ENCODE measurements at places on chromosomes 5 and 9. TPM values are rescaled to one million over a fixed set of nuclear protein-coding genes. Genes with fewer than 3 reads are reported as not detected.
A peak's percentile ranks its signal among the peaks of the same experiment; 100 is the strongest.

DNA sequence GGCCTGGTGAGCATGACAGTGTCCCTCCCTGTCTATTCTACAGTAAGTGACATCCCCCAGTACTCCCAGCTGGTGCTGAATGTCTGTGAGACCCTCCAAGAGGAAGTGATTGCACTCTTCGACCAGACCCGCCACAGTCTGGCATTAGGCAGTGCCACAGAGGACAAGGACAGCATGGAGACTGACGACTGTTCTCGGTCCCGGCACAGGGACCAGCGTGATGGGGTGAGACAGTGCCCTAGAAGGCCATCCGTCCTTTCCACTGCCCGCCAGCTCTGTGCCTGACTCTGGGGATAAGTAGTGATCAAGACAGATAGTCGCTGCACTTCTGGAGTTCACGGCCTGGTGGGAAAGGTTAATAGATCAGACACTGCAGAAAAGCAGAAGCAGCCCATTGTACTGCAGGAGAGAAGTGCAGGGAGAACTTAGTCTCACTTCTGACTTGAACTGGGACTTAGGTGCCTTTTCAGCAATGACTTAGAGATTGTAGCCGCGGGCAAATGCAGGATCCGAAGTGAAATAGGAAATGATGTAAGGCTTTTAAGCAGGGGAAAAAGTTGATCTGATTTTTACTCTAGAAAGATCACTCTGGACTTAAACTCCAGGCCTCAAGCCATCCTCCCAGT, 28.4 kb downstream of the SH3GLB2 start:
- DNase-seq: no peak

DNA sequence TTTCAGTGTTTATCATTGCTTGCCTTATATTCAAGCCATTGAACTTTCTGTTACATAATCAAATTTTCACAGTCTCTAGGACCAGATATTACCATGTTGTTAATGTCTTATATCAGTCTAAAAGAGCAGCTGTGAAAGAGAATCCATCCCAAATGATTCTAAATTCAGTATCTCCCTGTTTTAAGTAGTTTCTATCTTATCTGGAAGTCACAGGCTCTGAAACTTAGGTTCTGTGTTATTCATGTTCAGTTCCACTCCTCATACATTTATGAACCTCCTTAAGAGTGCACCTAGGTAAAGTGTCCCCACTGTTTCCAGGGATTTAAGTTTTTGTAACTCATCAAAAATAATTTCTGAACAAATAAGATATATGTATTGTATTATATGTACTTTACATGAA, 9.7 kb downstream of the LYRM7 start:
- no peak for DNase-seq

DNA sequence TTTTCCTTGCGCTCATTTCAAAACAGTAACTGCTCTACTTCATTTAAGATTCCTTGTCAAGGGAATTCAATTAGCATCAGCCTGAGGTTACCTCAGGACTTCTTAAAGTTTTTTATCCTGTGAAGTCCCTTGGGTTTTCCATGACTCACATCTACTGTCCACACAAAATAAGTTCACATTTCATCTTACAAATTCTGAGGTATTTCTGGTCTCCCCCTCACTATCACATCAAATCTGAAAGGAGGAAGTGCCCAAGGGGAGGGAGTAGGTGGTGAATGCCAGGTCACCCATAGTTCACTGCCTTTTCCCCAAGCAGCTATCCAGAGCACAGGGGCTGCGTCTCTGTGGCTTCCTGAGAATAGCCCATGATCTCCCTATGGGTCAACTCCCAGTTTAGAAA, 227.1 kb upstream of the NREP start:
- no peak for DNase-seq

DNA sequence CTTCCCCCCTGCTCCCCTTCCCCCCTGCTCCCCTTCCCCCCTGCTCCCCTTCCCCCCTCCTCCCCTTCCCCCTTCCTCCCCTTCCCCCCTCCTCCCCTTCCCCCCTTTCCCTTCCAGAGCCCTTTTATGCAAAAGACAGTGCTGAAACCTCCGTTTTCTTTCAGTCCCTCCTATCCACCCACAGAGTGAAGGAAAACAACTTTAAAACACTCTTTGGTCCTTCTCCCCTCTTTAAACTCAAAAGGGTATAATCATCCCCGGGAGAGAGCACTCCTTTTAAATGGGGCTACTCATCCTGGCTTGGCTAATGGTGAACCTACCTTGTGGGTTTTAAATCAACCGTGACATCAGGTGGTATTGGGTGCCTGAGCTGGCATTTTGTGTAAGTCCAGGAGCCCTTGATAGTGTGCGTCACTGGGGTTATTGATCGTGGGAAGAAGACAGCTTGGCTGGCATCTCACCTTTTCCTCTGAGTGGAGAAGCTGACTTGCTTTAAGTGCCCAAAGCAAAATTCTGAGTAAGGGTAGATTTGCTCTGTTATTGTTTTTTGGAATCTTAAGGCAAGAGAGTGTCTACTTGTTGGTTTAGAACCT, 2.7 kb downstream of the LARP1 start:
- DNase-seq: no peak

DNA sequence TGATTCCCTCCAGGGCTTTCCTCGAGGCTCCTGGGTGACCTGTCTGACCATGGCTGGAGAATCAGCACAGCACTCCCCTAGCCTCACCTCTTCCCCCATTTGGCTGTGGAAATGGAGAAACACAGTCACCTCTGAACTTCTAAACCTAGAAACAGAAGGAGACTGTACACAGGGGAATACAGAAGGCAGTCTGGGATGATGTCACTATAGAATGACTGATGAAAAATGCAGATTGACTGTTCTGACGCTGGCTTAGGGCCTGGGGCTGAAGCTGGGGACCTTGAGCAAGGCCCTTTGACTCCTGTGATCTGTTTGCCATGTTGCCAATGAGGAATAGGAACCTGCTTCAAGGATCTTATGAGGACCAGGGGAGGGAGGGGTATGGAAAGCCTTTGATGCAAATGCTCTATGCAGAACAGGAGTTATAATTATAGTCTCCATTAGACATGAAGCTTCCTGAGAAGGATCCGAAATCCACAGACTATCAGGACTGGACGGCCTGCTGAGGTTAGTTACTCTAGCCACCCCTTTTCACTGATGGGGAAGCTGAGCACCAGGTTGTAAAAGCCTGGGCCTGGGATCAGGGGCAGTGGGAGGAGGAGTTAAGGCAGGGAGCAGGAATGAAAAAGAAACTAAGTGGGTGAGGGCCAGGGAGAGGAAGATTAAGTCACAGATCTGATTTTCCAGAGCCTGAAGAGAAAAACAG, 24.4 kb upstream of the ANXA6 start:
- peak; percentile 46 for DNase-seq

GRCh38 chr5:53330491-53330890, 149.9 kb upstream of the FST start:
- DNase-seq: no peak

GRCh38 chr9:100294806-100295205, 57.9 kb downstream of the TEX10 start:
- no peak for DNase-seq

SH3TC2 gene
- 13.1 TPM for total RNA-seq

GRCh38 chr9:126783949-126784348, 20.9 kb upstream of the ZBTB43 start:
- no peak for DNase-seq

PIP5K1B gene
- 18.4 TPM for total RNA-seq

DNA sequence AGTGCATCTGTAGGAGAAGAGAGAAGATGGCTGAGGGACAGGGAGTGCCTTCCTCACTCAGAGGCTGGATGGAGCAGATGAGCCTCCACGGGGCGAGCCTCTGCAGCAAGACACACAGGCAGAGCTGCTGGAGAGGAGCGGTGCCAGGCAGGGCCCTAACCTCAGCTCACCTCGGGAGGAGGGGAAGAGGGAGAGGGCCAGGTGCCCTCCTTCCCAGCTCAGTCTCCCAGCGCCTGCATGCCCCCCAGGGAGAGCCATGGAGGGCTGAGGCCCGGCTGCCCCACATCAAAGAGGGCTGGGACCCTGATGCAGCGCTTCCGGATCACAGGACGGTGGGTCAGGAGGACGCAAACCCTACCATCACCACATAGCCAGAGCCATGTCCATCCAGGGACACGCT, 13.6 kb upstream of the SPATA31E1 start:
- no peak for DNase-seq

INSYN2B gene
- total RNA-seq: not detected

GRCh38 chr9:73995836-73996235, 501.3 kb upstream of the RORB start:
- DNase-seq: no peak

GRCh38 chr5:125703616-125704015, 719.6 kb upstream of the GRAMD2B start:
- no peak for DNase-seq

EGFLAM gene
- 8.8 TPM for total RNA-seq

GRCh38 chr5:125551246-125551645, 804.8 kb upstream of the ZNF608 start:
- DNase-seq: no peak

ANKDD1B gene
- not detected for total RNA-seq

DNA sequence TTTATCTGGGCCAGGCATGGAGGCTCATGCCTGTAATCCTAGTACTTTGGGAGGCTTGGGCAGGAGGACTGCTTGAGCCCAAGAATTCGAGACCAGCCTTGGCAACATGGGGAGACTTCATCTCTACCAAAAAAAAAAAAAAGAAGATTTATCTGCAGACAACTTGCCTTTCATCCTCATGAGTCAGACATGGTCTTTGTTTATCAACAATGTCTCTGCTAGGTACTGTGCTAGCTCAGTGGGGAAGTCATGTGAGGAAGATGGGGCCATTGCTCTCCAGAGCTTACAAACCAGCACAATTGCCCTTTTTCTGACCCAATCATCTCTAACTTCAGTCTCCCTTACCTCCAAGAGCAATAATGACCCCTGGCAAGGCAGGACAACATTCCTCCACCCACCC, 1.6 kb downstream of the URM1 start:
- no peak for DNase-seq

- no peak for DNase-seq
Measured at GRCh38 chr9:119884438-119884837, 515.2 kb upstream of the BRINP1 start.

CREB3 gene
- total RNA-seq: 48.5 TPM

- DNase-seq: no peak
Measured at GRCh38 chr5:11143456-11144267, 382.6 kb upstream of the DAP start.

- no peak for DNase-seq
Measured at GRCh38 chr9:133787754-133788025, 49.5 kb upstream of the SARDH start.

ZNF366 gene
- total RNA-seq: 4.4 TPM

GRCh38 chr5:107532169-107532878, 138.4 kb downstream of the EFNA5 start:
- no peak for DNase-seq

DNA sequence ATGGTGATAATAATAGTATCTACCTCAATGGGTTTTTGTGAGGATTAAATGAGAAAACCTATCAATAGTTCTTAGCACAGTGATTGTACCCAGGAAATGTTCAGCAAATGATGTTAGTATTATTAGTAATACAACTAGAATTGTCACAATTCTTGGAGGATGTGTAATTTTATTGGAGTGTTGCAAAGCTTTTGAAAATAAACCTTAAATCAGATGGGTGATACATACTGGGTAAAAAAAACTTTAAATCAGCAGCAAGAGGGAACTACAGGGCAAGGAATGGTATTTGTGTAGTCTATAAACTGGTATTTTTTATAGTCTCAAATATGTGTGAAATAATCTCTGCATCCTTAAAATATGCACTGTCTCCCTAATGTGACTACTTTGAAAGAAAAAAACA, 371.6 kb downstream of the PIK3R1 start:
- no peak for DNase-seq

- DNase-seq: no peak
Measured at GRCh38 chr5:128328446-128328845, 209.6 kb downstream of the FBN2 start.

GRCh38 chr5:1280177-1281037, 14.5 kb downstream of the TERT start:
- DNase-seq: no peak

TMEM232 gene
- total RNA-seq: 1.2 TPM

- DNase-seq: no peak
Measured at GRCh38 chr9:100294341-100294740, 58.4 kb downstream of the TEX10 start.

DNA sequence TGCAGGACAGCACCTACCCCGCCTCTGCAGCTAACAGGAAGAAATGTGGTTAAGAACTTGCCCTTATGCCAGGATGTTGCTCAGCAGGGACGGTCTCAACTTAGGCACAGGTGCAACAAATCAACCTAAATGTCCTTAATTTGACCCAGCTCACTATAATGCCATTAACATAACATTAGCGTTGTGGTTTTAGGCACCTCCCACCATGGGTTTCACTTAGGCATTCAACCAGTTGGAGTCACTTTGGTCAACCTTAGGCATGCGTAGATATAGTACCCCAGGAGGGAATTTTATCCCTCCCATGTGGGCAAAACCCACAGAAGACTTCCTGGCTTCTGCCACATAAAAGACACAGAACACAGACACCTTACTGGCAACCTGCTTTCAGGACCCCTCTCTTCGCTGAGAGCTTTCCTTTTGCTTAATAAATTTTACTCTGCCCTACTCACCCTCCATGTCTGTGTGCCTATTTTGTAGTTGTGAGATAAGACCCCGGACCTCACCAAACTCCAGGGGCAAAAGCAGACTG, 8.7 kb upstream of the ERAP1 start:
- no peak for DNase-seq

- DNase-seq: no peak
Measured at GRCh38 chr5:143205883-143206195, 197.6 kb downstream of the NR3C1 start.

DNM1 gene
- 3.9 TPM for total RNA-seq

DNA sequence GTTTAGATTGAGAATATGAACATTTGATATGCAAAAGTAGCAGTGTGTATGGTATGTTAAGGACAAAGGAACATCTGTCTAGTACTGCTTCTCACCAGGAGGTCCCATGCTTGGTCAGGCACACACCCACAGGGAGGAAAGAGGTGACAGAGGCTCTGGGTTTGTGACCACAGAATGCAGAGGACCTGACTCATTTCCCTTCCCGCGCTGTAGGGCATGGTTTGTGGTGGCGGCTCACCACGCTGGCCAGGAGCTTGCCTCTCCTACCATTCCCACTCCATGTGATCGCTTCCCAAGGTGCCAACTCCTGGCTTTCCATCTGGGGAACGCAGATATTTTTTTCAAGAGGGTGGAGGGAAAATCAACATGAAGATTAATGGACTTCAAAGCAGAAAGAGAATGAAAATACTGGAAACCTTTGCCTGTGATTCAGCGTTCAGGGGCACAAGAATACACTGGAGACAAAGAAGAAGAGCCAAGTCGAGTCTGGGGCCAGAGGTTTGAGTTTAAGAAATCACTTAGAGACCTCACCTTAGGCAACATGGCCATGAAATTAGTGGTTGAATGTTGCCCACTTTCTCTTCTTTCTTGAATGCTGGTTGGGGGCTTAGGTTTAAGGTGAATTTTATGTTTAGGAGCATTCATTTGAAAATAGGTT, 477.8 kb downstream of the CCDC171 start:
- DNase-seq: no peak

CARTPT gene
- total RNA-seq: not detected

DNA sequence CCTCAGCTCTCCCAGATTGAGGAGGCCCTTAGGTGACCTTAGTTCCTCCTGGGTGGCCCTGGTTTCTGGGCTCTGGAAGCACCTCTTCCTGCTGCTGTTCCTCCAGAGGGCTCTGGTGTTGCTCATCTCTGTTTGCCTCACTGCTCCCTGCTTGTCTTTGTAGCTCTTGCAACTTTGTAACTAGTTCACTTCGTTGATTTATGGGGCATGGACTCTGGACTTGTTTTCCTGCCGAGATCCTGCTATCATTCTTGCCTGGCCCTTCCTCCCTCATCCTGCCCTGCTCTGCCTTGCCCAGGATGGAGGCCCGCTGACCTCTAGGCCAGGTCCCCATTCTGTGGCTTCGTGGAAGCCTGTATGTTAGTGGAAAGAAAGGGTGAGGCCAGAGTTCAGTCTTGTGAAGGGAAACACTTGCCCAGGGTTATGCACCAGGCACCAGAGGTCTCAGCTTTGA, 169.3 kb downstream of the MACROH2A1 start:
- no peak for DNase-seq

PCDHGA5 gene
- total RNA-seq: 4.0 TPM

Data from right atrium auricular region (tissue), 2 donors.